ENCODE measurements at places on chromosomes 11 and 22.

- DNase-seq: no peak
Observed at GRCh38 chr11:128757886-128758612, 64.2 kb downstream of the FLI1 start.

GRCh38 chr11:117091753-117092477 is 6.3 kb downstream of the SIK3 start:
- DNase-seq: no peak

DNA sequence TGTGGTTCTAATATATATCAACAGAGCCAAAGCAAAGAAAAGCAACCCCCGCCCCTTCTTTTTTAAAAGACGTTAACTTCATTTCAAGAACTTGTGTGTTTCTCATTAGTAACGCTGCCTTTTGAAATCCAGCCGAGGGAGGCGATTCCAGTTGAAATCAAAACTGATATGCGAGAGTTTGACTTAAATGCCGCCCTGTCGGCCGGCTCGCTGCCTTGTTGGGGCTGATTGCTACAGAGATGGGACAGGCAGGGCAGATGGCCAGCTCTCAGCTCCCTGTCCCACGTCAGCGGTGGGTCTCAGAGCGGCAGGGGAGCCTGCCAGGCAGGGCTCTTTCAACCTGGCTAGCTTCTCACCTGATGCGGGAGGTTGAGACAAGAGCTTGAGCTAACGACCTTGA is 51.9 kb upstream of the ALX4 start:
- DNase-seq: no peak

DNA sequence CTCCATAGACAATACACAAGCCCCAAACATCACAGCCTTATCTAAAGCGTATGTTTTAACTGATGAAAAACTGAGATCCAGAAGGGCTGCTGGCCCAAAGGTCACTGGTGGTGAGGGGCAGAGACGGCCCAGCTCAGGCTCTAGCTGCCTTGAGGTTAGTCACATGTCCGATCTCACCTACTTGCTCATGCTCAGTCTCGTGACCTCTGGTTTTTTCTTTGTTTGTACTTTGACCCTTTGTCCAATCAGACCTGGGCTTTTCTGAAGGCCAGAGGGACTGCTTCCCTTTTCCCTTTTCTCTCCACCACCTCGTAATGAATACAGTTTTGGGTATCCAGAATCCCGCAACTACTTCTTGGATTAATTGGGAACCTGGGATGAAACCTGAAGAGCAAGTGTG is 28.6 kb downstream of the MMP20 start:
- DNase-seq: no peak

DNA sequence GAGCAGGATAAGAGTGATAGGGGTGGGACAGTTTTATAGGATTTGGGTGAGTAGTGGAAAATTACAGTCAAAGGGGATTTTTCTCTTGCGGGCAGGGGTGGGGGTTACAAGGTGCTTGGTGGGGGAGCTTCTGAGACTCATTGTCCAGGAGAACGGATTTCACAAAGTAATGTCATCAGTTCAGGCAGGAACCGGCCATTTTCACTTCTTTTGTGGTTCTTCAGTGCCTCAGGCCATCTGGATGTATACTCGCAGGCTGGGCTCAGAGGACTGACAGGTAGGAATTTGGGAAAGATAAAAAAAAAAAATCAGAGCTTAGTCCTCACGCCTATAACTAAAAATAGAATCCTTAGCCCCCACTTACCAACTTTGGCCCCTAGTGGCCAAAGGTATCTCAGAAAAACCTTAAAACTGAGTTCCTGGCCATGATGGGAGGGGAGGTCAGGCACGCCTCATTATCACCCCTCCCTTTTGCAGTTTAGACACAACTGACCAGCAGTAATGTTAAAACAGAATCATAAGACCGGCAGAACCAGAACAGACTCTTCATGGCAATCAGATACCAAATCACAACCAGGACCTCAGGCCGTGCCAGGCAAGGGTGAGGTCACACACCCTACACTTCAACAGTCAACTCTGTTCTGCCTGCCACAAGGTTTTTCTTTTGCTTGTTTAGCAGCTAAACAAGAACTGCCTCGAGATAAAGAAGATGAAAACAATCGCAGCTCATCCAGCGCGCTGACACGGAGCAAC is 8.9 kb upstream of the APOBEC3G start:
- no peak for DNase-seq

DNA sequence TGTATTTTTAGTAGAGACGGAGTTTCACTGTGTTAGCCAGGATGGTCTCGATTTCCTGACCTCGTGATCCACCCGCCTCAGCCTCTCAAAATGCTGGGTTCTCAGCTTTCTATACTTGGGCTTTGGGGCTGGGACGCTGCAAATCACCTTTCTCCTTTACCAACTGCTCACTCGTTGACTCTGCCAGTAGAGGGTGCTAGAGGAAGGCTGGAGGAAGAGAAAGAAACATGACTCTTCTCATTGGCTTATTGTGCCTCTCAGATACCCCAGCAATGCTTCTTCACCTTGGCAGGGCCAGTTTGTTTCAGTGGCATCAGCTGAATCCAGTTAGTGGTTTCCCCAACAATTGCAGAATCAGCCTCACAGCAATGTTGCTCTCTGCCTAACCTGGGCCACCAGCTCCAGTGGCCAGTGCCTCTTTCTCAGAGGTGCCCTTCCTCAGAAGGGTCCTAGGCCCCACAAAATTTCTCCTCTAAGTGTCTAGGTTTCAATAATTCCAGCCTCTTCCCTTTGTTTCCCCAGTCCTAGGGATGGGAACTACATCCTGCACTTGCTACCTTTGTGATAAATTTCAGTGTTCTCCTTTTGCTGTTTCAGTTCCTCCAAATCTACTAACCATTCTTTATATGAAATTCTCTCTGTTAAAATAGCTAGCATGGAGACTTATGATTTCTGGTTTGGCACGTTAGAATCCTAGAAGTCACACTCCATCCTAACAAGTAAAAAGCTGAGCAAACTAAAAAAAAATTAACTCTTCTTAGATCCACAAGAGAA is 71.5 kb upstream of the VSTM5 start:
- DNase-seq: no peak

- DNase-seq: no peak
Observed at GRCh38 chr11:93740031-93740729, 1.1 kb downstream of the TAF1D start.

GRCh38 chr11:65572356-65573051 is at the start of gene FAM89B:
Gene FAM89B (plus strand): TSS chr11:65572538. CDS start chr11:65572670, 132 bp downstream.
- peak; percentile 96 for DNase-seq

DNA sequence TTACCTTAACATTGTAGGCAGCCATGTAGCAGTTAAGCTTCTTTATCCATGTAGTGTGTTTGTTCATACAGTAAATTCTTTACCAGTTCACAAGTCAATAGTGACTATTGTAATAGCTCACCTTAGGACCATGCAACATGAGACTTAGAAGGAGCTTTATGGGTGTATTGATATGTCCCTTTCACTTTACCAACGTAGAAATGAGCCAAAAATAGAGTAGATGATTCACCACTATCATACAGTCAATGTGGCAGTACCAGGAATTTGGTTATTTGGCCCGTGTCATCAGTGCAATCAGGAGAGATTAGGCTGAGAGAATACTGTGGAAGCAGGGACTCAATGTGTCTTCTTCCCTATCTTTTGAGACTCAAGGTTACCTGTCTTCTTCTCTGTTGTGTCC is 4.7 kb downstream of the ZDHHC13 start:
- no peak for DNase-seq

DNA sequence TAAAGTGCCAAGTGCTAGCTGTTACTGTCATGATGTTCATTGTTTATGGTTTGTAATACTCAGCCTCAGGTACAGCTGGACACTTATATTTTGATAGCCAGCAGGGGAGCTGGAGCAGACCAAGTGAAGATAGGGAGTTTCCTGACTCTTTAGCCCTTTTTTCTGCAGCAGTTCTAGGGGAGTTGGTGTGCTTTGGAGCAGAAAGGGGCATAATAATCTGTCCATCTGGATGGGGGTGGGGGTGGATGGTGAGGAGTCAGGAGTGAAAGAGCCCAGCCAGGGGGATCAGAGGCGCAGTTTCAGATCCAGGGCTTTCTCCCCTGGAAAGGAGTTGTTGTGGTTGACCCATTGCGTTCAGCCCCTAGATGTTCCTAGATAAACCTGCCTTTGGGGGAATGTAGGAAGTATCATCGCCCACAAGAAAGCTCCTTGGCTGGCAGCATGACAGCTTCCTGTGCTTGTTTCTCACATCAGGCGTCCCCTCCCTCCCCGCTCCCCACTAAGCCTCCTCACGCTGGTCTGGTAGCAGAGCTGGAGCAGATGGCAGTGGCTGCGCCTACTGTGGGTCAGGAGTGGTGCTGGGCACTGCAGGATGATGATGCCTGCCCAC is 41.9 kb downstream of the MED15 start:
- DNase-seq: no peak

DNA sequence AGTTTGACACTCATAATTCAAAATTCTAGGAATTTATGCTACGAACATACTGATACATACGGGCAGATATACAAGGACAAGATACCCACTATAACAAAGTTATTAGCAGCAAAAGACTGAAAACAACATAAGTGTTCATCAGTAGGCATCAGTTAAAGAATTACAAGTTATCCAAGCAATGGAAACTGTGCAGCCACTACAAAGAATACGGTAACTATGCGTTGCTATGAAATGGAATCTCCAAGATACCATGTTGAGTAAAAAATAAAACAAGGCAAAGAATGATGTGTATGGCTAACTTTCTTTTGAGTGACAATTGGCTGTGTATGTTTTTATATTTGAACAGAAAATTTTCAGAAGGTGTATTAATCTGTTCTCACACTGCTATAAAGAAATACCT is 151.7 kb downstream of the ADAMTS15 start:
- no peak for DNase-seq

GRCh38 chr11:92894197-92894596 is 75.3 kb upstream of the MTNR1B start:
- no peak for DNase-seq

DNA sequence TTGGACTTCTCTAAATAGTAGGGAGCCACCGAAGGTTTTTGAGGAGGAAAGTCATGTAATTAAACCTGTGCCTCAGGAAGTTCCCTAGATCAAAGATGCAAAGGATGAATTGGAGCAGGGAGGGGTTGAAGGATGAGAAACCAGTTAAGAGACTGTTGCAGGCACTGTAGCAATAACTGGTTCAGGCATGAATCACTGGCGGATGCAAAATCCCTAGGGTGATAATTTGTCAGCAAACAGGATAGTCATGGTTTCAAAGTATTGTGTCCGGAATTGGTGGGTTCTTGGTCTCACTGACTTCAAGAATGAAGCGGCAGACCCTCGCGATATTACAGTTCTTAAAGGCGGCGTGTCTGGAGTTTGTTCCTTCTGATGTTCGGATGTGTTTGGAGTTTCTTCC is 19.9 kb downstream of the TRIOBP start:
- no peak for DNase-seq

- no peak for DNase-seq
Observed at GRCh38 chr11:77865805-77866204, 44.9 kb downstream of the AAMDC start.
